ENCODE measurements at places on chromosomes 16 and 17.

DNA sequence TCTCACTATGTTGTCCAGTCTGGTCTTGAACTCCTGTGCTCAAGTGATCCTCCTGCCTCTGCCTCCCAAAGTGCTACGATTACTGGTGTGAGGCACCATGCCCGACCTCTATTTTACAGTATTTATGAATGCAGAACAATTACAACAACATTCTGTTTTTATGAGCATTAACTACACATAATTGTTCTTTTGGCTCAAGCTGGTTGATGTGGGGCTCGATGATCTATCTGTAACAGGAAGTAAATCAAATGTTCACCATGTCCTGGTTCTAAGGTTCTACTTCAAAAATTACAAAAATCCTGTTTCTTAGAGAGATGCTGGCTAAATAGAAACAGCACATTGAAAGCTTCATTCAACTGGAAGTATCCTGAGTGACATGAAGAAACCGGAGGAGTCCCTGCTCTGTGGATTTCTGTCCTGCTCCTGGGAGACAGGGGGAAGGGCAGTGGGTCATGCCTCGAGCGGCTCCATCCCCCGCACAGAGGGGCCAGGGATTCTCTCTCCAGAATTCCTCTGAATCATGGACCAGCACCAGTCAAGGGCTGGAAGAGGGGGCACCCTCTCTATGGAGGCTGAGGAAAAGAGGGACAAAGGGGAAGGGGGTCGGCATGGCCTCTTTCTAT, 31.5 kb downstream of the FA2H start:
- DNase-seq = no peak

DNA sequence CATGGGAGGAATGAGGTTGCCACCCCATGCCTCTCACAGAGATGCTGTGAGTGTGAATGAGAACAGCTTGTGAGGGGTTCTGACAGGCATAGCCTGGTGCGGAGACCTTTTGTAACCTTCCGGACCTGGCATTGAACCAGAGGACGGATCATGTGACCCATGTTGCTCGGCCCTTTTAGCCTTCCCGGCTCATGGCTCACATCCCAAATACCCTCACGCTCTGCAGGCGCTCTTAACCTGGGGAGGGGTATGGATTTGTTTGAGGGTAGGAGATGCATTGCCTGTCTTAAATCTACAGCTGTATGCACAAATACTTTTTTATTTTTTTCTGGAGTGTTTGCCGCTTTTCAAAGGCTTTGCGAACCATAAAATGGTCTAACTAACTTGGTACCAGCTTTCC, 102.4 kb upstream of the CRHR1 start:
- DNase-seq = no peak

GRCh38 chr16:69880640-69881133, 70.4 kb upstream of the CLEC18A start:
- DNase-seq = peak; percentile 41

GRCh38 chr16:87806641-87807546, 41.1 kb upstream of the KLHDC4 start:
- peak; percentile 55 for DNase-seq

DNA sequence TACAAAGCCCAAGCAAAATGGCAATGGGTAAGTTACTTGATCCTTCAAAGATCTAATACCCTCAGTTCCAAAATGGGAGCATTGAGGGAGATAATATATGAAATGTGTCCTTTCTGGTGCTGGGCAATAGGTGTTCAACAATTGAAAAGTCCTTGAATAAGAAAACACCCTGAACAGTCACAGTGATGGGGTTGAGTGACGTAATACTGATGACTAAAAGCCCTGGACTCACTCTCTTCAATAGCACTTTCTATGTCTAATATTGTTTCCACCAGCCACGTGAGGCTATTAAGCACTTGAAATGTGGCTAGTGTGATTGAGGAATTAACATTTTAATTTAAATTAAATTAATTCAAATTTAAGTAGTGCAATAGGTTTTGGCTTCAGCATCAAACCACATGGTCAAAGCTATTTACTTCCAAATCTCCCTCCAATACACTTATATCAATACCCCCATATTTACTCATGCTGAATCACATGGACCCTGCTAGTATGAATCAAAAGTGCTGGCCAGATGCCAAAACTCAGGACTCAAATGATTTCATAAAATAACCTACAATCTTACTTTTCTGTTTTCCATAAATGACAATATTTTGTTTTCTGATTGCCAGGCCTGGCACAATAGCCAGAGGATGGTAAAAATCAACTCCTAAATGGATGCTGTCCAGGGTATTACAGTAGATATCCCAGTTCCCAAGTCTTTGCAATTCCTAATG, 516.2 kb downstream of the HAPSTR1 start:
- no peak for DNase-seq

DNA sequence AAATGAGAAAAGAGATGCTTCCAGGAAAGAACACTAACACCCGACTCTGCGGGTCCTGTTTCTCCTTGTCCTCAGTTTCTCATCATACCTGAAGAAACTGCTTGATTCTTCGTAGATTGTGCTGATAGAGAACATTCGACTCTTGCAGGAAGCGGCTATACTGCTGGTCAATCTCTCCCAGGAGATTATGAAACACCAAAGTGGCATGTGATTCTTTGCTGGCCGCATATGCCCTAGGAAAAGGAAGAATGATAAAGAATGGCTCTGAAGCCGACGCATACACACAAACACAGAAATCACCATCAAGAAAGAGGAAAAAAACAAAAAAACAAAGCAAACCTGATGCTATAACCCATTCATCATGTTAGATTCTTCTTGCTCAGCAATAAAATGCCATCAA, 41.8 kb downstream of the STAT3 start:
- no peak for DNase-seq

- DNase-seq = no peak
These were observed 67.8 kb downstream of the ANKRD11 start for GRCh38 chr16:89422527-89422904.

DNA sequence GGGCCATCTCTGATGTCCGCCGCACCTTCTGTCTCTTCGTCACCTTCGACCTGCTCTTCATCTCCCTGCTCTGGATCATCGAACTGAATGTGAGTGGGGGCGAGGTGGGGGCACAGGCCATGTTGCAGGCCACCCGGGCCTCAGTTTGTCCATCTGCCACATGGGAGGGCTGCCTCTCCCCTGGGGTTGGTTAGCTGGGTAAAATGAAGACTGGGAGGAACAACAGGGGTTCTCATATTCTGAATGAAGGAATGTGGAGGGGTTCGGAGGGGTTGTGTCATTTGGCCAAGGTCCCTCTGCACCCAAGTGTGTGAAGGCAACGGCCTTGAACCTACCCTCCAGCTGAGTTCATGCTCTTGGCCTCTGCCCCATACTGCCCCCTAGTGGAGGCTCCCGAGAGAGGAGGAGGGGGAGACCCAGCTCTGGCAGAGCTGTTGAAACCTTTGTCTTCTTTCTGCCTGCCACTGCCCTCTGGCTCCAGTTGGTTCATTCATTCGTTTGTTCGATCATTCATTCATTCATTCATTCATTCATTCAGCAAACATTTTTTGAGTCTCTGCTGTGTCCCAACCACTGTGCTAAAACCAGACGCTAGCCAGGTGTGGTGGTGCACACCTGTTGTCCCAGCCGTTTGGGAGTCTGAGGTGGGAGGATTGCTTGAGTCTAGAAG, 11.4 kb upstream of the TCAP start:
- DNase-seq = no peak

DNA sequence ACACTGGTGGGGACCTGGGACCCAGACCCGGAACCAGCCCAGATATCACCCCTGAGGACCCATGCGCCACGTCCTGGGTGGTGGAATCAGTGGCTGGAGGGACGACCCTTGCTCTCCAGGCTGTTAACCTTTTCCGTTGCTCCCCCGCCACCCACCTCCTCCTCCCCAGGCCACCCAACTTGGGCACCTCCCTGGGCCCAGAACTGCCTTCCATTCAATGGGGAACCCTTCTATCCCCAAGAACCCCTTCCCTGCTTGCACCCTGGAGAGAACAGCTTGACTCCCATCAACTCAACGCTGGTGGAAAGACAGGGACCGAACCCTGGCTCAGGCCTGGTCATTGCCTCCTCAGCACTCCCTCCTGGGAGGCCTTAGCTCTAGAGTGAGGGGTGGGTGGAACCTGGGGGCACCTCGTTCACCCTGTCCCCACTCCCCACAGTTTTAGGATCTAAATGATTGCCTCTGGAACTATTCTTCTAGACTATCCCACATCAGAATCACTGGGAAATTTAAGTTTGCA, 5.7 kb upstream of the IL32 start:
- DNase-seq = no peak

- DNase-seq = no peak
These were observed 6.8 kb downstream of the CD300E start for GRCh38 chr17:74616696-74617095.

DNA sequence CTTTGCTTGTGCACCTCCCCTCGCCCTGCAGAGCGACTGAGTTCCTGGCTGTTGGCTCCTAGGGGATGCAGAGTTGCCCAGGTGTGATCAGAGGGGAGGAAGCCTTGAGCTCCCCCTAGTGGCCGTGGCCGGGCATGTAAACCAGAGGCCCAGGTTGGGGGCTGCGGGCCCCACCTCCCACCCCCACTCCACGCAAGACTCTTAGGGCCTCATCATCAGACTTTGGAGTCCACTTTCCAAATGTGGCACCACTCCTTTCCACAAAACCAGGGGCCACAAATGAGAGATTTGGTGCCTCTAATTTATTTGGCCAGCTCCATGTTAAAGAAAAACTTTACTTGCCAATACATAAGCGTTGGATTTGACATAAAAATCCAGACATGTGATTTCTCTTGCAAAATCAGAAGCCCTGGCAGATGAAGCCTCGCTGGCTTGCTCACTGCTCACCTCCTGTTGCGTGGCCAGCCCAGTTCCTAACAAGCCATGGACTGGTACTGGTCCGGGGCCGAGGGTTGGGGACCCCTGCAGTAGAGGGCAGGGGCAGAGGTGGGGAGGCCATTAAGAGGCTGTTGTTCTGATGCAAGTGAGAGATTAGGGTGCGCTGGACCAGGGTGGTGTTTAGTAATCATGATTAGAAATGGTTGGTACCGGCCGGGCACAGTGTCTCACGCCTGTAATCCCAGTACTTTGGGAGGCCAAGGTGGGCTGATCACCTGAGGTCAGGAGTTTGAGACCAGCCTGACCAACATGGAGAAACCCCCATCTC, 28.7 kb upstream of the GAS7 start:
- no peak for DNase-seq

GRCh38 chr17:31559584-31560501, 168.4 kb downstream of the RAB11FIP4 start:
- DNase-seq = no peak

DNA sequence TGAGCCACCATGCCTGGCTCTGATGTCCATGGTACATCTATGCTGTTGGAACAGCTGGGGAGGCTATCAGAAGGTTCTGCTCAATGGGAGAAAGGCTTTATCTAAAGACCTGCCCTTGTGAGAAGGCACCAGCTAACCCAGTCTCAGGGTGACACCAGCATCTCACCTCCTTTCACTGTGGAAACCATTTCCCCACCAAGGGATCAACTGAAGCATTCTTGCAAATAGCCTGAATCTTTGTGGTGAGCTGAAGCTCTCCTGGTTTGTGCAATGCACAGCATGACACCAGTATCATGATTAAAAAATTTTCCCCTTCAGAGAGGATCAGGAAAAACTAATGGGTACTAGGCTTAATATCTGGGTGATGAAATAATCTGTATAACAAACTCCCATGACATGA, 5.1 kb downstream of the CCL18 start:
- DNase-seq = no peak

GRCh38 chr16:80836846-80837245, 32.4 kb upstream of the CDYL2 start:
- DNase-seq = no peak

DNA sequence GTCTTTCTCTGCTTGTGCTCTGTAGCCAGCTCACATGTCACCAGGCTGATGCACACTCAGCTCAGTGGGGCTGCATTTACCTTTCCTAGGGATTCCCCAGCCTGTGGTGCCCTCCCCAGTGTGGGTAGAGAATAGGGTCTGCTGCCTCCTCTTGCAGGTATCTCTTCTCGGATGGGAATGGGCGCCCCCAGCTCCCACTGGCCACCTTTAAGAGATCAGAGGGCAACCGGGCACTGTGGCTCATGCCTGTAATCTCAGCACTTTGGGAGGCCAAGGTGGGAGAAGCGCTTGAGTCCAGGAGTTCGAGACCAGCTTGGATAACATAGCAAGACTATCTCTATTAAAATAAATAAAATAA, 3.3 kb downstream of the XYLT2 start:
- no peak for DNase-seq
